ENCODE measurements at places on chromosomes 11 and 22. TPM values are rescaled to one million over a fixed set of nuclear protein-coding genes. Genes with fewer than 3 reads are reported as not detected.

PAAF1 gene
- 4.3 TPM for total RNA-seq

DNA sequence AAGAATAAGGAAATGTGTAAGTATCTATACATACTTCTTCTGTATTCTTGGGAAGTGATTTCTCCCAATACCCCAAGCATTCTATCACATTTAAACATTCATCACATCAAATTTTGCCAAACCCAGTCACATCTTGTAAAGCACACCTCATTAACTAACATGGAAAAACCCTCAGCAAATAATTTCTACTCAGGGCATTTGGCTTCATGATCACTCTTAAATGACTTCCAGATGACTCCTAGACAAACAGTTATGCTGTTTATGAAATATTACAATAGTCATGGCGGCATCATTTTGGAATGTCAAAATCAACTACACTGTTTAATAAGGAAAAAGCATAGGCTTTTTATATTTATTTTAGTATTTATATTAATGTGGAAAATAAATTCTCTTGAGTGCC is 47.3 kb upstream of the CCDC34 start:
- no peak for DNase-seq
- no peaks in the 10 kb centered on the region for H3K27me3 ChIP-seq
- no peak overlapping the region for H3K27ac ChIP-seq
- H3K4me3 ChIP-seq: no peak overlapping the region

IGF2 gene
- total RNA-seq: 0.76 TPM

MS4A12 gene
- total RNA-seq: not detected

DNA sequence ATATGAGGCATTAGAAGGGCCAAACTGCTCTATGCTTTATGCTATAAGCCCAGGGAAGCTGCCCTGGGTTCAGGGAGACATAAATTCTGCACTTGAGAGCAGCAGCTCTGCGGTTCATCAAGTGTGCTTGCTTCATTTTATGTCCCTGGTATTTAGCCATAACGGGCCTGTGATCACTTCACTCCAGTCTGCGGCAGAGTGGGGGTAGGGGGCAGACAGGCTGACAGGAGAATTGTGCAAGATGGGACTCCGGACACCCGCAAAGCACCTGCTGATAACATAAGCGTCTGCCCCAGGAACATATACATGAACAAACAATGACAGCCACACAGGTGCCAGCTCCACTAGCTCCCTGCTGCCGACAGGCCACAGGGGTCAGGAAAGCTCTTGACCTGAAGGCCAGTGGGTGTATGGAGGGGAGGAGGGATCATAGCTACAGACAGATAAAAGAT is 56.1 kb downstream of the SMCO4 start:
- no peaks in the 10 kb centered on the region for H3K36me3 ChIP-seq
- no peak for DNase-seq

DNA sequence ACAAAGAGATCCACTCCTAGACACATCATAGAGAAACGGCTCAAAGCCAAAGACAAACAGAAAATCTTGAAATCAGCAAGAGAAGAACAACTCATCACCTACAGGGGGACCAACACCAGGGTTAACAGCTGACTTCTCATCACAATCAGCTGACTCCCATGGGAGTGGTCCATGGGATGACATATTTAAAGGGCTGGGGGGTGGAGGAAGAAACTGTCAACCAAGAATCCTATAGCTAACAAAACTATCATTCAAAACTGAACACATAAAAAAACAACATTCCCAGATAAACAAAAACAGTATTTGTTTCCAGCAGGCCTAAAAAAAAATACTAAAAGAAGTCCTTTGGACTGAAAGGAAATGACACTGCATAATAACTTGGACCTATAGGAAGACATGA is 86.7 kb downstream of the APOL5 start:
- no peaks in the 10 kb centered on the region for H3K27me3 ChIP-seq
- H3K4me3 ChIP-seq: no peak overlapping the region
- DNase-seq: no peak
- peaks cover 30% of the 10 kb centered on the region for H3K4me1 ChIP-seq
- H3K27ac ChIP-seq: no peak overlapping the region

SGSM1 gene
- total RNA-seq: 0.57 TPM

DNA sequence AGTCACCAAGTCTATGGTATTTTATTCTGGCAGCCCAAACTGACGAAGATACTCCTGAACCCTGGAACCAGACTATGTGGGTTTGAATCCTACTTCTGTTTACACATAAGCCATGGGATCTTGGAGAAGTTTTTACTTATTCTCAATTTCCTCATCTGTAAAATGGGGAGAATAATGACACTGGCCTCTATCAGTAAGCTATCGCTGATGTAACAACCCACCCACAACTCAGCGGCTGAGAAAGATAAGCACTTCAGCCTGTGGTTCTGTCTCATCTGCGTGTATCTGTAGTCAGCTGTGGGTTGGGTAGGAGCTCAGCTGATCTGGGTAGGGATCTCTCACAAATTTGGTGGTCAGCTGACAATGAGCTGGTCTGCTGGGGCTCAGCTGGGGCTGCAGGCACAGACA is 68.0 kb upstream of the ALX4 start:
- no peaks in the 10 kb centered on the region for H3K4me1 ChIP-seq
- H3K36me3 ChIP-seq: no peaks in the 10 kb centered on the region
- H3K27me3 ChIP-seq: no peaks in the 10 kb centered on the region
- H3K4me3 ChIP-seq: no peak overlapping the region

PYGM gene
- total RNA-seq: 0.95 TPM

- H3K4me1 ChIP-seq: peaks cover 23% of the 10 kb centered on the region
- no peaks in the 10 kb centered on the region for H3K27me3 ChIP-seq
- peak; percentile 89 for DNase-seq
- H3K27ac ChIP-seq: peak within 1 kb of the TSS; percentile 79
- peak within 1 kb of the TSS; percentile 71 for H3K4me3 ChIP-seq
Observed at GRCh38 chr11:57530596-57531507, at the start of gene TIMM10. TIMM10 (minus strand) TSS chr11:57530754; CDS start chr11:57530189, 565 bp downstream.
